ENCODE measurements at places on chromosomes 2 and 18.
A peak's percentile ranks its signal among the peaks of the same experiment; 100 is the strongest.

DNA sequence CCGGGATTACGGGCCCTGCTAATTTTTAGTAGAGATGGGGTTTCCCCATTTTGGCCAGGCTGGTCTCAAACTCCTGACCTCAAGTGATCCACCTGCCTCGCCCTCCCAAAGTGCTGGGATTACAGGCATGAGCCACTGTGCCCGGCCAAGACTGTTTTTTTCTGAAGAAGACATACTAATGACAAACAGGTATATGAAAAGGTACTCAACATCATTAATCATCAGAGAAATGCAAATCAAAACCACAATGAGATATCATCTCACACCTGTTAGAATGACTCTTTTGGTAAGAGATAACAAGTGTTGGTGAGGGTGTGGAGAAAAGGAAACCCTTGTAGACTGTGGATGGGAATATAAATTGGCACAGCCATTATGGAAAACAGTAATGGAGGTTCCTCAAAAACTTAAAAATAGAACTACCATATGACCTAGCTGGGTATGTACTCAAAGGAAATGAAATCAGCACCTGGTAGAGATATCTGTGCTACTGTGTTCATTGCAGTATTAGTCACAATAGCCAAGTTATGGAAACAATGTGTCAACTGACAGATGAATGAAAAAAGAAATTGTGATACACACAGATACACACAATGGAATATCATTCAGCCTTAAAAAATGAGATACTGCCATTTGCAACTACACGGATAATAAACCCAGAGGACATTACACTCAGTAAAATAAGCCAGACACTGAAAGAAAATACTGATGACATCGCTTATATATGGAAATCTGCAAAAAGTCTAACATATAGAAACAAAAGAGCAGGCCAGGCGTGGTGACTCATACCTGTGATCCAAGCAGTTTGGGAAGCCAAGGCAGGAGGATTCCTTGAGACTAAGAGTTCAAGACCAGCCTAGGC, 20.8 kb downstream of the SOS1 start:
- no peak for DNase-seq

DNA sequence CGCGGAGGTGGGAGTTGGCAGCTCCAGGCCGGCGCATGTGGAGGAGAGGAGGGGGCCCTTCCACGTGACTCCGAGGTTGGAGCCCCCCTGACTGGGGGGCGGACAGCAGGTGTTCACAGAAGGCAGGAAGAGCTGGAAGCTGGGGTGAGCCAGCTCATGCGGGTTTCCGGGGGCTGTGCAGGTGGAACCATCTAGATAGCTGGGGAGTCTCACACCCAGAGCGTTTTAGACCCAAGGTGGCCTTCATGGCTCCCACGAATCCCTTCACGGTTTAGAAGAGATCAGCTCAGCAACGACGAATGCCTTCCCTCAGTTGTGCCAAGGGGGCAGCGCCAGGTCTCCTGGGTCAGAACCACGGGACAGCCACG, 740.5 kb upstream of the SALL3 start:
- DNase-seq: no peak

DNA sequence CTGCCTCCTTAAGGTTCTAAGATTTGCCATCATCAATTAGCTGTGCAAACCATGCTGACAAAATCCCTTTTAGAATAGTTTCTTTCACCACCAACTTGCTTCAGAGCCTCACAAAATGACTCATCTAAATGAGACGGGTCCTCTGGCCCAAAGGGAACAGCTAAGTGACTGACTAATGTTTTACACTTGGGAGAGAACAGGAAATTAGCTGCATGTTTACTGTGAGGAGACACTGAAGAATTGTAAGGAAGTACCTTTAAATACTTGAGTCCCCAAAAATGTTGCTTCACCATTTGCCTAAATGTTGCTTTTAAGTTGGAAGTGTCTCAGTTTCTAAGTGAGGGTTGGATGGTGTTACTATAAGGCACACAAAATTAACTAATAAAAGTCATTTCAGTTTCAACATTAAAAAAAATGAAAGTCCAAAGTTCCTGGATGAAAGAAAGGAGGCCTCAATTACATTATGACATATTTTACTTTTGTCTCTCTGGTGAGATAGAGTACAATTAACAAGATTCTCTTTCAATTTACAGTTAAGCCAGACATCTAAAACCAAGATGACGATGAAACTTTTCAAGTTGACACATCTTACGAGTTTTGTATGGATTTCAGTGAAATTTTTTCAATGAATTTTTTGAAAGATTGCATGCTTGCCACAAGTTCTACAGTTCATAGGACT, 229.1 kb upstream of the FN1 start:
- DNase-seq: peak; percentile 95

DNA sequence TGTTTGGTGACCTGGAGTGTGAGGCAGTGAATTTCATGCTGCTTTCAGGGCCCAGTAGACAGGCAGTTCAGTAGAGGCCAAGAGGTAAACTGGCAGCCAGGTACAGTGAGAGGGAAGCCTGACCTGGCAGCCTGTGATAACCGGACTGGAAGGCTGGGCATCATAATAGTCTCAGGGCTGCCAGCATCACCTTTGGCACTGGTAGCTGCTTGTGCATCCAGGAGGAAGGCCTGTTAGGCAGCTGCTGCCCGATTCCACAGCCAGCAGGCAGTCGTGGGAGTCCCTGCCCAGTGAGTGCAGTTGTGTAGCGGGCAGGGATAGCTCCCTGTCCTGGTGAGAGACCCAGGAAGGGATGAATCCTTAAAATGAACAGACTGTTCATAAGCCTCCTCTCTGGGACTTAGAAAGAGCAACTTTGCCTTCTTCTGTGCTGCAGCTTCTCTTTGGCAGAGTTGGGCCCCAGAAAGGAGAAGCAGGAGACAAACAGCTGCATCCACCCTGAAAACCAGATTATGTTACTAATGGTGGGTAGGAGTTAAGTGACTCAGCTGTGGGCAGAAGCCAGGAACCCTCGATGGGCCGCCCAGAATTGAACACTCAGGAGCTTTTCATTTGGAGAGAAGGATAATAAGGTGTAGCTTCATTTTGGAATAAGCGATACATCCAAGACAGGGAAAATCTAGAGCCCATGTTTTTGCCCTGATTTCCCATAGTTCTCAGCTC, 8.1 kb upstream of the GPBAR1 start:
- peak; percentile 66 for DNase-seq

GRCh38 chr2:153072813-153073212, 354.4 kb downstream of the ARL6IP6 start:
- no peak for DNase-seq

DNA sequence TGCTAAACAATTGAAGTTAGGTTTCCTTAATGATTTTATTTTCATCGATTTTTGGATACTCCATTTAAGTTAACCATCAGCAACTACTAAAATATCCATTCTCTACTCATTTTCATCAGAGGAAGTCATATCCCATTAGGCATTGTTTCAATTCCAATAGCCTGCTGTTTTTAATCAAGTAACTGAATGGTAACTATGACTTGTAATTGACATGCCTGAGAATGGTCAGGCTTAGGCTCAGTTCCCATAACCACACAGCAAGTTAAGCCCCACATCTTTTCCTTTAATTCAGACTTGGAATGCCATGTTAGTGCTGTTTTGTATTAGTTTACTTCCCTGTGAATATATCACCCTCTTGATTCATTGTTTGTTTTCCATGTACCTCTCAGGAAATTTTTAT, 398.8 kb downstream of the ARHGAP15 start:
- no peak for DNase-seq

DNA sequence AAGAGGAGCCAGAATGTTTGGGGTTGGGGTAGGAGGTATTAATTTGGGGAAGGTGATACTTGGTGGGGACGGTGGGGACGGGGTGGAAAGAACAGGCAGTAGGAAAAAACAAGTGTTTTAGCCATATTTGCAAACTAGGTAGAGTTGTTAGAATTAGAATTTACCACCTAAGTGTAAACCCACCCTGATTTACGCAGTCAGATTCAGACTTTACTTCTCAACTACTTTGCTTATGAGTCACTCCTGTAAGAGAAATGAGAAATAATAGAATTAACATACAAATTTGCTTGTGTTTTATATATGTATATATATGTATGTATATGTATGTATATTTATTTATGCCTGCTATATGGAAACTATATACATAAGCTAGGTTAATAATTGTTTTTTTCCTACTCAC, 1168.2 kb upstream of the ZEB2 start:
- DNase-seq: no peak

- no peak for DNase-seq
These were observed 57.4 kb upstream of the AMMECR1L start for GRCh38 chr2:127943186-127943585.

DNA sequence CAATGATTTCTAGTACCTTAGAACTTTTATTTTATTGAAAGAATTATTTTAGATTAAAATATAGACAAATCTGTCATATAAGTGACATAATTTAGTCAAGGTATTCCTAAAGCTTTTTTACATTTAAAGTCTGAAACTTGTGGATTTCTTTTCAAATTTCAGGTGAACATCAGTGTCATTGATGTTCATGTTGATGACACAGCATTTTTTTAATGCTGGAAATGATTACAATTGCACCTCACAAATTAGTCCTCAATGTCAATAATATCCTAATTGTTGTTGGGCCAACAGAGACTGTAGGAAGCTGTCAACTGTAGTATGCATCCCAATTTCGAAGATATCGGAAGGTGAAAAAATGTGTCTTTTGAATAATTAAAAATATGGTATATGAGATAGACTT, 214.4 kb upstream of the ARL4C start:
- DNase-seq: no peak

DNA sequence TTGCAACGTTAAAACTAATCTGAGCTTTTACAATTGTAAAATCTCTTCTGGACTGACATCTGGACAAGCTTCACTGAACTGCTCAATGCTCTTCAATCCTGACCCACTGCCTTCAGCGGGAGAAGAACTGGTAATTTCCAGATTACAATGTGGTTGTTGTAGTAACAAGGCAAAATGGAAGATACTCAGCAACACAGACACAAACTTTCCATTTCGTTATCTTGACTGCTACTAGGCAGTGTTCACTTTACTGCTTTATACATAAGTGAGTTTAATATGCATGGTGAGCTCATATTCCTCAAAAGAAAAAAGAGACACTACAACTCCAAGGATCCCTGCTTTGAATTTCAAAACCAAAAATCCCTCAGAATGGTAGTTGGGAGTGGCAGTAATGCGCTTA, 51.9 kb downstream of the GRB14 start:
- no peak for DNase-seq

DNA sequence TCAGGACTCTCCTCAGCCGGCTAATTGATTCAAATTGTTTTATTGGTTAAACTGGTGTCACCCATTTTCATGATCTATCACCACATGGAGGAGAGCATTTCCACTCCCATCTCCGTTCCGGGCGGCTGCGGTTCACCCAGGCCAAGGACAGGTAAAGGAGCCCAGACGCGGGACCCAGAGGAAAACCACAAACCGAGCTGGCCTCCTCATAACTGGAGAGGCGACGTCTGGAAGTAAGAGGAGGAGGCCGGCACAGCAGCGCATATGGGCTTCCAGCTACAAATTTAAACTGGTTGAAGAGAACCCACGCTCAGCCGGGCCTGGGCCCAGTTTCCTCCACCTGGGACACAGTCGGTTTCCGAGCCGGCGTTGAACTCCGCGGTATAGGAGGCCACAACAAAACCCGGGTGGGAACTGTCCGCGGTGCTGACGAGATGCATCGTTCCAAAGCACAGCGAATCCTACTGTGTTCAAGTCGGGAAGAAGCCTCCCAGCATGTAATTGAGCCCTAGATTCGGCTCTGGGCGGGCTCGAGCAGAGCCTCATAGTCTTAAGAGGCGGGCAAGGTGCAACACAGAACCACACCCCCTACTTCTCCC, 3.0 kb upstream of the SKOR2 start:
- peak; percentile 21 for DNase-seq

DNA sequence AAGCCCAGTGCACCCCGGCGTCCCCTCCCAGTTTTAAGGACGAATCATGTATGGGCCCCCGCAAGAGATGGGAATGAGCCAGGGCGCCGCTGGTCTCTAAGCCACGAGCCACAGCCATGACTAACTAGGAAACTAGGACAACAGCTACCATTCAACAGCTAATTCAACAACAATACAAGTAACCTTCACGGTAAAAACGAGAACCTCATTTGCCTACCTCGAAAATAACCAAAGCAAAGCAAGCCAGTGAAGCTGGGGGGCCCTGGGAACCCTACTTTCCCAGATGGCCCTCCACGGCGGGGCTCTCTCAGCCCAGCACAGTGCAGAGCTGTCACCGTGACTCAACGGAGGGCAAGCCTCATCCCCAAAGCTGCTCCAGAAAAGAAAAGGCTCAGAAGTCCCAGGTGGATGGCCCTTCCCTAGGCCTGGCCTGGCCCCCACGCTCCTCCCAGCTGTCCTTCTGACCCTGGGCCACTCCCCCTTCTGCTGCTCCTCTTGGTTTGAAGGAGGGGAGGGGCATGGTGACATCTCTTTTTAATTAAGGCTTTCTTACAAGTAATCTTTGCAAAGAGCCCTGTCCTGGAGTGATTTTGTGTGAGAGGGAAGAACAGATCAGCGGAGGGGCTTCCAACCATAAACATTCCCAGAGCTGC, 126.3 kb downstream of the HDAC4 start:
- DNase-seq: no peak

- DNase-seq: no peak
These were observed 353.2 kb upstream of the CWC22 start for GRCh38 chr2:180360283-180360618.

DNA sequence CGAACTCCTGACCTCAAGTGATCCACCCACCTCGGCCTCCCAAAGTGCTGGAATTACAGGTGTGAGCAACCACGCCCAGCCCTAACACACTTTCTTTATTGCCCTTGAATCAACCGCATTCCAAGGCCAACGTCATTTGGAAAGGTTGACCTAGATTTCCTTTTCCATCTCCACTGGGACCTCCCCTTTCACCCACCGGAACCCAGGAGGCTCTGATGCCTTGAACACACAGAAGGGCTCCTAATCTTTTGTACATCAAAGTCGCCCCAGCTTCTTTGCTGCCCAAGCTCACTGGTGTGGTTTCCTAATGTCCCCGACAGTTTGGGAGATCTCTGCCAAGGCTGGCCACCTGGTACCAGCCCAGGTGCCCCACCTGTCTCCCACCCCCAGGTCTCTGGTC, 46.2 kb upstream of the CAB39 start:
- DNase-seq: no peak

- no peak for DNase-seq
These were observed 60.0 kb downstream of the SDC1 start for GRCh38 chr2:20164734-20165478.
